Thoracic aorta (tissue), 2 donors: ENCODE measurements at places on chromosomes 3 and 15. TPM values are rescaled to one million over a fixed set of nuclear protein-coding genes. Genes with fewer than 3 reads are reported as not detected.

The GOLGA6D gene
- total RNA-seq, result not detected

The CCR8 gene
- total RNA-seq, result not detected

The HHLA2 gene
- total RNA-seq, result not detected

The NAALADL2 gene
- total RNA-seq, result 21.0 TPM

The KIAA1143 gene
- total RNA-seq, result 28.9 TPM

The IL20RB gene
- total RNA-seq, result 1.6 TPM

The UPK1B gene
- total RNA-seq, result not detected
